NCI-H1417 treated with DMSO at 0.1 percent for 48 hours (cell line): ENCODE measurements at places on chromosomes 5 and 9.

DNA sequence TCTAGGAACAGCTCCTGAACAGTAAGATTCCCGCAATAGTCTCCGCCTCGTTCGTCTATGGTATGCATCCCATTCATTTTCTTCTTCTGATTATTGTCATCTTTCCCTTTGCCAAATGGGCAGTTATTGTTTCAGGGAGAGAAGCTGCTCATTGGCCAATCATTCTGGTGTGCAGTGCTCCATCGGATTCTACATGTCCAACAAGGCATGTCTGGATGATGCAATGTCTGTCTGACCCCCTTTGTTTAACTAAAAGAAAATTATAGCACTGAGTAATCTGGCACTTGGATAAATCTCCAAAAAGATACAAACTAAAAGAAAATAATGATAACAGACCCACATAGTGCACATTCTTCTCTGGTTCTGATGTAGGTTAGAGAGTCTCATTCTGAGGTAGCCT is 515.6 kb upstream of the DMAC1 start:
- no peak for DNase-seq

DNA sequence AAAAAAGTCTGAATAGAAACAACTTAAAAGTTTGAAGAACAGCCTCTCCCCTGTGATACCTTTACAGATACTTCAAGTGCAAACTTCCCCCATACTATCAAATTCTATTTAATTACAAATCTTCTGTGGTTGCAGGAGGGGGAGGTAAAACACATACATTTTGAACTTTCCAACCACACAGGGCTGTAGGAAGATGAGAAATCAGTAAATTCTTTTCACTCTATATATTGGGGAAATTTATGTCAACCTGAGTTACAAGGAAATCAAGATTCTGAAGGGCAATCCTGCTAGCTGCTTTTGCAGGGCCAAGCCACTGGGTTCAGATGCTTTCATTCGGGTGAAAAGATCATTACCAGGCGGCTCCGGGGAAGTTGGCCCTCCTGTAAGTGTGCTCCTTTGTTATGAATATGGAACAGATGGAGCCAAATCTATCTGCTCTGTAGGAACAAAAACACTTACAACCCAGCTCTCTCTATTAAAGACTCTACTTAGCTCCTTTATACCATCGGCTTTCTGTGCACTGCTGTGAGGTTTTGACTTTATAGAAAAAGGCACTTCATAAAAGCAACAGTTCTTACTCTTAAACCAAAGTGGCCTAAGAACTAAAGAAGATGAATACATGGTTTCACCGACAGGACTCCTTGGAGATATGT is 269.1 kb downstream of the EFNA5 start:
- no peak for DNase-seq

GRCh38 chr9:82252116-82252515 is 263.5 kb downstream of the SPATA31D1 start:
- DNase-seq: no peak

DNA sequence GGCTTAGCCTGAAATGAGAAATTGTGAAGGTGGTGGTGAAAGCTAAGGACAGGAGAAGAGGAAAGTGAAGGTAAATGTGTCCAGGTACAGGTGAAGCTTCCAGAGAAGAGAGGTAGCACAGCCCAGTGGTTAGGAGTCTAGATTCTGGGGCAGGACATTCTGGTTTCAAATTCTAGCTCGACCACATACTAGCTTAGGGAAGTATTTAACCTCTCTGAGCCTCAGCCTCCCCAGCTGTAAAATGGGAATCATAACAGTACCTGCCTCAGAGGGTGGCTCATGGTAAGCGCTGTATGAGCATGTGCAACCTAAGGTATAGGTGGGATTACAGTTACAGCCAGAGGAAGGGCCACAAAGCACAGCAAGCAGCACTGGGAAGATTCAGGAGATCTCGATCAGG is 55.2 kb downstream of the PCDH1 start:
- no peak for DNase-seq

DNA sequence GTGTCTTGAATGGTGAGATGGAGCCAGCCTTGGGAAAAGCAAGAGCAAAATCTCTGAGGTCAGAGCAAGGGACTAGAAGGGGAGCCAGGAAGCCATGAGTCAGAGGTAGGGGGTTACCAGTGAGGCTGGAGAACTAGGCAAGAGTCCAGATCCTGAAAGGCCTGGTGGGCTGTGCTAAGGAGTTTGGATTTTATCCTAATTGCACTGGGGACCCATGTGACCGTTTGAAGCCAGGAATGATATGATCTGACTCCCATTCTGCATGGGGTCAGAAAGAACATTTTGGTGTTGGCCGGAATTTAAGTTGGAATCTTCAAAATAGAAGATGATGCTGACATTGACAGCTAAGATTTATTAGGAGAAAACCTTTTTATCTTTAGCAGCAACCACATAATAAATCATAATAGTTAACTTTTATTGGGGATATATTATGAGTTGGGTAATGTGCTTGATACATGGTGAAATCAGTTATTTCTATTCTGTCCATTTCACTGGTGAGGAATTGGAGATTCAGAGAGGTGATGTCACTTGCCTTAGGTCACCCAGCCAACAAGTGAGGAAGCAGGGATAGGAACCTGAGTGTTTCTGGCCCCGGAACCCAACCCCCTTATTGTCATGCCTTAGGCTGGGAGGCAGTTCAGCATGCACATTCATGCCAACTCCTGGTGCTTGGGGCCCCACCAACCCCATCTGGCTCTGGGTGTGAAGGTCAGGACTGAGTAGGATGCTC is 61.5 kb upstream of the RARS1 start:
- no peak for DNase-seq
